Nucleus accumbens (tissue), 56 donors: ENCODE measurements at places on chromosomes 7 and 10.

- no peak for DNase-seq
These were observed 28.0 kb downstream of the GLCCI1 start for GRCh38 chr7:7996568-7996967.

DNA sequence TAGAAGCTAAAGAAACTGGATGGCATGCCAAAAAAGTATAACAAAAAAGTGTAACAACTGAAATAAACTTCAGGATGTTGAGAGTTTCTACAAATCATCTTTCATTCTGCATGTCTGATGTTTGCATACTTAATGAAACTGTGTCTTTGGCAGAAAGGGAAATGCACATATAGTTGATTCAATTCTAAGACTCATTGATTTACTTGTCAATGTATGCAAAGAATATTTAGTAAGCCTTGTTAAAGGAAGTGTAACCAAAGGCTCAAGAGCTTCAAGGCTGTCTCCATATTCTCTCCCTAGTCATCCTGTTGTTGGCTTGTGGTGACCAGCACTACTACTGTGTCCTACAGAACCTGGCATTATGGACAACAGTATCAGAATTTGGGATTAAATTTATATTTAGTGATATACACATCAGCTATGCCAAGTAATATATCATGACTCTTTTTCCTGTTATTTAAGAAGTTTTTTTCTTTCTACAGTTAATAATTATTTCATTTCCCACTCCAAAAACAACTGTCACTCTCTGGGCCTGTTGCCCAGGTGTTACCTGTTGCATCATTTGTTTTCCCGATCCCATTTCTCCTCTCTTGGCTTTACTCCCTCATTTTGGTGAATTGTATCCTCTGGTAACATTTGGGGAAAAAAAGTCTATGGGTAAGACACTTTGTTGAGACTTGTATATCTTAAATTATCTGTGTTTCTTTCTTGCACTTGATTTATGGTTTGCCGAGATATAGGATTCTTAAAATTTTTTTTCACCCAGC, 226.6 kb upstream of the BMPER start:
- no peak for DNase-seq

- no peak for DNase-seq
These were observed 133.8 kb downstream of the TMEM178B start for GRCh38 chr7:141207661-141208060.

DNA sequence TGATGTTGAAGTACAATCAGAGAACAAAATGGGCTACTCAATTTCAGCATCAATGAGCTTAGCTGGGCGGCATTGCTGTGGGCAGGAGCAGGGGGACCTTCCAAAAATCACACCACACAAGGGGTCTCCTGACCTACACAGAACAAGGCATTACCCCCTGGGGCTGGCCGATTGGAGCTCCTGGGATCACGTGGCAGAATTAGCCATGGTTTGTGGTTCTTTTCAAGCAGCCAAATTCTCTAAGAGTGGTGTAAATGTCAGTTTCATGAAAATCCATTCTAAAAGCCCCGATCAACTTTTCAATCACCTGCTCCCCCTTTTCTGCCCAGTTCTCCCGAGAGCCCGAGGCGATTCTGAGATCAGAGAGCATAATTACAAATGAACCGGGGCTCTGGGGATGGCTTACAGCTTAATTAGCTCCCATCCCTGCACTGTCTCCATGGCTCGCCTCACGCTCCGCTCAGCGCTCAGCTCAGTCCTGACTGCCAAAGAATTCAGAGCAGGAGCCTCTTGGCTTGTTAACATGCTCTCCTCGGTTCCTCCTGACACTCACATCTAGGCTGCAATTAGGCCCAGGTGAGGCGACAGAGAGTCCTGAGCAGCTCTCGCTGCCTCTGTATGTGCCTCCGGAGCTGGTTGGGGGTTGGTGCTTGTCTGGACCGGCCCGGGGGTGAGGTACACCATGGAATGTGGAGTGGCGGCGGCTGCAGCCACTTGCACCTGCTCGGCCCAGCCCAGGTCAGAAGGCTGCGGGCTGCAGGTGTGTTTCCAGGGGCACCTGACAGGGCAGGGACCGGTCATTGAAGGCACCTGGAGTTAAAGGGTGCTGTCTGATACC, 111.8 kb downstream of the WDR11 start:
- no peak for DNase-seq

DNA sequence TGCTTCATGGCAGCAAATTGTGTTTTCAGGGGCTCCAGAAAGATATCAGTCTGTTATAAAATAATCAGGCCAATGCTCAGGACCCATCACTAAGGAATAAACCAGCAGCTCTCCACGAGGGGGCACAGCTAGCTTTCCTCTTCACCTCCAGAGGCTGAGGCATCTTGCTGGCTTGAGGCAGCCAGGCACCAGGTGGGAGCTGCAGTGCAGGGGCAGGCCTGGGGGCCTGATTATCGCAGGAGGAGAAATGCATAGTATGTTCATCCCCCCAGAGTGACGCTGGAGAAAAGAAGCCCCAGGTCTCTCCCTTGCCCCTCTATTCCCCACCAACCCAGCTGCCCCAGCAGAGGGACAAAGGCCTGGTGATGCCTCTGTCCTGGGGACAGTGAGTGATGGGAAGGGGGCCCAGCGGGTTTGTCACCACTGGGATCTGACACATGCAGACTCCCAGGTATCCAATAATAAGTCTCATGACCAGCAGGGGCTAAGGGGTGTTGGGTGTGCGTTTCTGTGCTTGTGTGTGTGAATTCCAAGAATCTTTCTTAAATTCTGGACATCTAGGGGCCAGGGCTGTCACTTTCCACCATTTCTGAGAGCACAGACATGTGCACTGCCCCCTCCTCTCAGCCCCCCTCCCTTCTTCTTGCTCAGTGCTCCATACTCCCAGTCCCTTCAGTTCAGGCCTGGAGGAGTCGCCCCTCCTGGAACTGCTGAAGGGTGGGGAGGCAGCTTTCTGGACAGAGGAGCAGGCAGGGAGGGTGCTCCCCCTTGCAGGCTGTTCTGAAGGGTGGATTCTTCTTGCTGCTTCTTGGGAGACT, 128.1 kb upstream of the FAM20C start:
- DNase-seq: no peak

DNA sequence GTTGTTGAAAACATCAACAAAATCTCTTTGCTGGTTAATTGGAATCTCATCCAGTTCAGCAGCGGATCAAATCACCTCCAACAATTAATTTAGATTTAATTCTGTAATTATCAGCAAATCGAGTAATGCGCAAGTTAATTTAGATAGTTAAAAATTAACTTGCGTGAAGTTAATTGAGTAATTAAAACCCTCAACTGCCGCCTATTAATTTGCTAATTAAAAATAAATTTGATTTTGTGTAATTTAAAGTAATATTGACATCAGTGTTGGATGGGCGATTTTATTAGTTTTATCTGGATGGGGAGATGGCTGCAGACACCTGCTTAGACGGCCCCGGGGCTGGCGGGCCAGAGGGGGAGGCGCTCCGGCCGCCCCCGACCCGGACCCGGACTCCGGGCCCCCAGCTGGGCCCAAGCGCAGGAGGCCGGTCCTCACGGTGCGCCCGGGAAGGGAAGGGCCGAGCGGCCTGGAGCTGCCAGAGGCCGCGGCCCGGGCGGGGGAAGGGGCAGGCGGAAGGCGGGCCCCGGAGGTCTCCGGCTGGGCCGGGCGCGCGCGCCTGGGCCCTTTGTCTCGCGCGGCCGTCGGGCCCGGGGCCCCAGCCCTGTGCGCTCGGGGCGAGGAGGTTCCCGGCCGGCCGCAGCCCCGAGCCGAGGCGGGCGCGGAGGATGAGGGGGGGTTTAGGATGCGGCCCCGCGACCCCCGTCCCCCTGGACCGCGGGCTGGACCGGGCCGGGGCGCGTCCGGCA, 3.3 kb upstream of the UNCX start:
- DNase-seq: no peak

GRCh38 chr10:16674147-16674703, 143.0 kb downstream of the RSU1 start:
- DNase-seq: no peak

- no peak for DNase-seq
These were observed 17.9 kb upstream of the BAIAP2L1 start for GRCh38 chr7:98418636-98419315.

- DNase-seq: no peak
These were observed 192.1 kb downstream of the LRMDA start for GRCh38 chr10:75623310-75624093.

DNA sequence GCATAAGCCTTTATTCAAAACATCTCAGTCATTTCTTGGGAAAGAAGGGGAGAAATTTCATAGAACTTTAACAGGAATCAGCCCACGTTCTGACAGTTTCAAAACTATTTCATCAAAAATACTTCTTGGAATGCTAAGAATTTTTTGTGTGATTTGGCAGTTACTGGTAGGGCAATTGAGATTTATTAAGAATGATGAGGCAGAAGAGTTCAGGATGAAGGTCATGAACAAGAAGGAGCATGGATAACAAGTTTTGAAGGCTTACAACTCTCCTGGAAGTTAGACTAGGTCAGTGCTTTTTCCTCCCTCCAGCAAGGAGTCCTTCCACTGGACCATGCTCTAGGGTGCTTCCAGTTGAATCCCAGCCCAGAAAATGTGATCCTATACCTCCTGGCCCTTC, 569.9 kb downstream of the ANKRD7 start:
- no peak for DNase-seq

- no peak for DNase-seq
These were observed 723.6 kb downstream of the INHBA start for GRCh38 chr7:40979296-40979695.

GRCh38 chr10:43938810-43939209, 290.1 kb upstream of the ZNF32 start:
- no peak for DNase-seq

- DNase-seq: no peak
These were observed 749.4 kb downstream of the XPNPEP1 start for GRCh38 chr10:109173937-109174336.

GRCh38 chr10:128210215-128211063, 84.2 kb upstream of the MKI67 start:
- no peak for DNase-seq

DNA sequence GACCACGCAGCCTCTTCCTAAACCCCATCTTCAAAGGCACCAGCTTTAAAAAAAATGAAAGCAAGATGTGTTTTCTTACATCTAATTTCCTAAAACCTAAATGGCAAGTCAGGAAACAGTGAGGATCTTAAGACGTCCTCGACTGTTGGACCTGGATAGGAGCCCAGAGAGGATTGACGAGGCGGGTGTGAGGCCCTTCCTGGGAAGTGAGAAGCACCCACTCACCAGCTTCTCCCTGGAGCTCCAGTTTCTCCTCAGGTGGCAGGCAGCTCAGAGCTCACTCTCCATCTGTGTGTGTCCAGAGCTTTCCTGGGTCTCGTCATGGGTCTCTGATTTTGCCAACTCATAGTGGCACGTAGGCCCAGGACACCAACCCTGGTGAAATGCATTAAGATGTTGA, 614.0 kb upstream of the AUTS2 start:
- no peak for DNase-seq

DNA sequence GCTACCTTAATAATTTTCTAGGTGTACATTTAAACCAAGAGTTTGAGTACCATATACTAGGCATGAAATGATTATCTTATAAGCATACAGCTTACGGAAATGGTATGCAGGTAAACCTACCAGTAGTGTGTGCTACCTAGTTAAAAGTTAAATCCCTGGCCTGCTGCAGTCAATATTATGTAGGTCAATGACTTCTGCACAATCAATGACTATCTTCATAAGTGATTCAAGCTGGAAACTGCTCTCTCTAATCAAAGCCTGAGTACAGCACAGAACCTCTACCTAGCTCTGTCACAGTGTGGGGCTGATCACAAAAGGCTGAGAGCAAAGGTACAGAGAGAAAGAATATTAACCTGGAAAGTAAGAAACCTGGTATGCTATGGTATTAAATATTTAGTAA, 733.7 kb downstream of the PCDH15 start:
- DNase-seq: no peak

GRCh38 chr7:311131-311680, 21.2 kb downstream of the FOXL3 start:
- no peak for DNase-seq

DNA sequence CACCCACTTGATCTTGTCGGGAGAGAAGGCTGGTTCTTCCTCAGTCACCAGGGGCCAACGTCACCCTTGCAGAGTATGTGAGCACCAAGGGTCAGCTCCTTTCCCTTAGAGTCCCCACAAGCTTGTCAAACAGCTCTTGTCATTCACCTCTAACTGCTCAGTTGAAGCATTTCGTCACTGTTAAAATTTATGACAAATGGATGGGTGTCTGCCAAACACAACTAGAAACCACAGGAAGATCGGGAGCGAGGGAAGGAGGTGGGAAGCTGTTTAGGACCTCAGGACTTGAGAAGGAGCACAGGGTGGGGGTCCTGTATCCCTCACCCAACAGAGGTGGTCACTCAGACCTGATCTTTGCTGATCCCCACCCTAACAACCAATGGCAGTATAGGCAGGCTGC, 373.3 kb upstream of the IGFBP3 start:
- DNase-seq: no peak

DNA sequence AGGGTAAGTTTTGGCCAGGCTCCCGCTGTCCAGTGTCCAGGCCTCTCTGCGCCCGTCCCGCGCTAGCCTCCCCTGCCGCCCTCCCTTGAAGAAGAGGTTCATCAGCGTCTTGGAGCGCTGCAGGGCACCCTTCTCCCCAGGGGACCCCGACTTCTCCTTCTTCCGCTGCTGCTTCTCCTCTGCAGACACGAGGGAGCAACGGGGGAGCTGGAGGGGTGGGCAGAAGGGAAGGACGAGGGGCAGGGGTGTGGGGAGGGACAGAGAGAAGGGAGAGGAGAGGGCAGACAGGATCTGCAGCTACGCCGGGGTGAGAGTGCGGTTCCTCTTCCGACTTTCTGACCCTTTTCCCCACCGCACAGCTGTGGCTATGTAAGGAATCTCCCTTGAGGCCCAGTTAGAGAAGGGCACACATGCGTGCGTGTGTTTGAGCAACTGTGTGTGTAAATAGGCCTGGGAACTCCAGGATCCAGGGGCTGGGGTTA, 12.8 kb downstream of the PDZD7 start:
- DNase-seq: no peak

DNA sequence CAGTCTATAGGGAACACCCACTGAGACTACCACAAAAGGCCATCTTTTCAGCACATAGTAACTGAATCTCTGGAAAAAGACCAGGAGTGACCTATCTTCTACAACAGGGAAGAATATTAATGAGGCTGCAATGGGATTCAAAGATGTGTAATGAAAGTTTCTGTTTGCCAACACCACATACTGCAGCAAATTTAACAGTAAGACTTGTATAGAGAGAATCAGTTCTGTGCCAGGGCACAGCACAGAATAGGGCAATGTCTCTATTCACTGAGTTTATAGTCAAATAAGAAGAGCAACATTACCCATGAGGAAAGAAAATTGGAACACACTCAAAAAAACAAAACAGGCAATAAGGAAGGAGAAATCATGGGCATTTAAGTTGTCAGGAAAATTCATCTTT, 91.4 kb upstream of the PTN start:
- no peak for DNase-seq

GRCh38 chr10:130957423-130957822, 354.1 kb downstream of the TCERG1L start:
- DNase-seq: no peak

- DNase-seq: no peak
These were observed 88.6 kb downstream of the XRCC2 start for GRCh38 chr7:152587366-152587765.

GRCh38 chr10:124926548-124926947, 15.4 kb upstream of the ZRANB1 start:
- DNase-seq: no peak
